ENCODE measurements at places on chromosomes 1 and 21.
A peak's percentile ranks its signal among the peaks of the same experiment; 100 is the strongest.

DNA sequence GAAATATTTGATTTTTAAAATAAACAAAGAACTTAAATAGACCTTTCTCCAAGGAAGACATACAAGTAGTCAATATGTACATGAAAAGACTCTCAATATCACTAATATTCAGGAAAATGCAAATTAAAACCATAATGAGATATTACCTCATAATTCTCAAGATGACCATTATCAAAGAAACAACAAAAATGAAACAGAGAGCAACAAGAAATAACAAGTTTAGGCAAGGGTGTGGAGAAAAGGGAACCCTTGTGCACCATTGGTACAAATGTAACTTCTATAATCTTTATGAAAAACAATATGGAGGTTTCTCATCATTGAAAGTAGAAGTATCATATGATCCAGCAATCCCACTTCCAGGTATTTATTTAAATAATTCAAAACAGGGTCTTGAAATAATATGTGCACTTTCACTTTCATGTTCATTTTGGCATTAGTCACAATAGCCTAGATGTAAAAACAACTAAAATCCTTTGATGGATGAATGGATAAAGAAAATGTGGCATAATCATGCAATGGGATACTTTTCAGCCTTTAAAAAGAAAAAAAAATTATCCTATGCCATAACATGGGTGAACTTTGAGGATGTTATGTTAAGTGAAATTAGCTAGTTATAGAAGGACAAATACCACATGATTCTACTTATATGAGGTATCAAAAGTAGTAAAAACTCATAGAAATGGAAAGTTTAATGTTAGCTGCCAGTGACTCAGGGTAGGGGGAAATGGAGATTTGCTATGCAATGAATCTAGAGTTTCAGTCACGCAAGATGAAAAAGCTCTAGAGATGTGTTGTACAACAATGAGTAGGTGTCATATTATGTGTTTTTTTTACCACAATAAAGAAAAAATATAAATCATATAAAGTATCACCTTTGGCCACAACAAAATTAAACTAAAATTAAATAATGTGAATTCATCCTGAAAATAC, 114.5 kb upstream of the LYPLAL1 start:
- peak; percentile 30 for DNase-seq

GRCh38 chr1:4140241-4140640, 240.2 kb upstream of the C1orf174 start:
- DNase-seq = no peak

DNA sequence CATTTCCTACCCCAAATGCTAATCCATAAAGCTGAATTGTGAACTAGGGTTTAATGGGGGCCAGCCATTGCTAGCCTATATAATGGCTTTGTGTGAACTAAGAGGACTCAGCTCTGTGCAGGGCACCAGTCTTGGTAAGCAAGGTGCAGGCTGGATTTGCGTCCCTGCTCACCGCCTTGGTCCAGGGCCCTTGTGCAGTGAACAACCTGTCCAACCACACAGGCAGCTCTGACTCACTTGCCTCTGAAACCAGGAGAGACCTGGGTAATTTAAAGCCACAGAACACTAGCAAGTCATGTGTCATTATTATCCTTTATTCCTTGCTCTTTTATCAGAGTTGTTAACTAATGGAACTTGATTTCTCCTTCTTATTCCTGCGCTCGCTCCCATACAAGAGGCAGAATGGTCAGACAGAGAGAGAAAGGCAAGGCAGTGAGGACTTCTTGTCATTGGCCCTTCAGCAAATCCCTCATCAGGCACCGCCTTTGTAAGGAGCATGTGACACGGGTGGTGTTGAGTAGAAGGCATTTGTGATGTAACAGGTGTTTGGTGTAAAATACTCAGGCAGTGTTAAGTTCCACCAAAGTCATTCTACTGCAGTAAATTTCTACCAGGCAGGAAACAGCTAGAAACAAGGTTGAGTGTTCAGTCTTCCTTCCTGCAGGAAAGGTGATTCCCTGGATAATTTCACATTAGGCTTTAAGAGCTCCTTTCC, 67.3 kb upstream of the OLIG2 start:
- no peak for DNase-seq

- DNase-seq = no peak
Measured at GRCh38 chr1:204041232-204041767, 31.6 kb upstream of the SOX13 start.

GRCh38 chr21:32352526-32352925, 40.3 kb downstream of the URB1 start:
- no peak for DNase-seq

DNA sequence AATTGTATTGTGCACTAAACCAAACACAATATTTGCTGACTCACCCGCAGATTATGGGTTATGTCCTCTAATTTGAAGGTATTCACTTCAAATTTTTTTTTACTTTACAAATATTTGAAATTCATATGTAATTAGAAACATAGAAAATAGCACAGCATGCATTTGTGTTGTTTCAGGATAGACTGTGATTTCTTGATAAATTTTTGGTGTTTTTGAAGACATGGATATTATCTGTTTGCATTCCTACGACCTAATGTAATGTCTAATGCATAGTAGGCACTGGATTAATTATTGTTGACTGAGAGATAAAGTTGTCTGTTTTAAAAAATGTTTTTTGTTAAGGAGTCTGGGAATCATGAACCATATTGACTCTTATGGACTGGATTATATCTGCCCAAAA, 850.2 kb downstream of the BRINP3 start:
- DNase-seq = no peak

GRCh38 chr1:109759513-109760334, 4.0 kb downstream of the EPS8L3 start:
- DNase-seq = no peak

GRCh38 chr1:86757272-86757984, 53.1 kb downstream of the SH3GLB1 start:
- DNase-seq = no peak

DNA sequence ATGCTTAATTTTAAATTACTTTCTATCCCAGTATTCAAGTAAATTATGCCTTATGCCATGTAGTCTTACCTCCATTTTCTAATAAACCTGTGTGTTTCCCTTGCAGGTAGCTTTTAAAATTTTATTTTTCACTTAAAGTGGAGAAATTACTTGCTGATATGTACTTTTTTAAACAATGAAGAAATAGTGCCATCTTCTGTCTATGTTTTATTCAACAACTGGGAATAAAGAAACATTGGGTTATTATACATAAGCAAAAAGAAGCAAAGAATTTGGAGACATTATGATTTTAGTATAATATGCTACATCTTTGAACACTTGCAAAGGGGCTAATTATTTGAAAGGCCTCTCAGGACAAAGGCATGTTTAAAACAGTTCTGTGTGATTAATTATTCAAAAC, 1912.9 kb downstream of the MRPL39 start:
- DNase-seq = no peak

DNA sequence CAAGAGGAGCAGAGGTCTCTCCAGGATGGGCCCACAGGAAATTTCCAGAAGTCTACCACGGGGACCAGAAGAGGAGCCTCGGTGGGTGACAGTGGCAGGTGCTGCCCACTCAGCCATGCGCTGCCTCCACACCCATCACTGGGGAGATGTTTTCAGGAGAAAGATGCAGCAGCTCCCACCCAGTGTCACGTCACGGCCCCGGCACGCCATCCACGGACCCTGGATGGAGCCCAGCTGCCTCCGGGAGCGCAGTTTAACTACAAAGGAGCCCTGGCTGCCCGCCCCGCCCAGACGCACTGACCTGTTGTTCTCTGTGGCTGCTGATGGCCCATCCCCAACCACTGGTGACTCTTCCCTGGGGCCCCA, 6.8 kb downstream of the TSPEAR start:
- no peak for DNase-seq

DNA sequence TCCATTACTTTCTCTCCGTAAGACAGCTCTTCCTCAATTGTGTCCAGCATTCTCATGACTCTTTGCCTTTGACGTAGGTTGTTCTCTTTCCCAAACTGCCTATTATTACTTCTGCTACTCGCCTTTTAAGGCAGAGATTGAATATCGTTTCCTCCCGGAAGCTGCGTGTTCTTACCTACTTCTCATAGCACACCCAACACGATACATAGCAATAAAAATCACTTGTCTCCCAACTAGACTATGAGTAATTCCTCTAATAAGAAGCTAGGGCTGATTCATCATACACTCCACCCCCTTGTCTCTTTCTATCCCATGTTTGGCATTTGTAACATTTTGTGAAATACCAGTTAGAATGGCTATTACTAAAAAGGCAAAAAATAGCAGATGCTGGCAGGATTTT, 55.8 kb upstream of the SGIP1 start:
- DNase-seq = no peak

- DNase-seq = no peak
Measured at GRCh38 chr1:117527566-117528102, 78.2 kb upstream of the TENT5C start.

DNA sequence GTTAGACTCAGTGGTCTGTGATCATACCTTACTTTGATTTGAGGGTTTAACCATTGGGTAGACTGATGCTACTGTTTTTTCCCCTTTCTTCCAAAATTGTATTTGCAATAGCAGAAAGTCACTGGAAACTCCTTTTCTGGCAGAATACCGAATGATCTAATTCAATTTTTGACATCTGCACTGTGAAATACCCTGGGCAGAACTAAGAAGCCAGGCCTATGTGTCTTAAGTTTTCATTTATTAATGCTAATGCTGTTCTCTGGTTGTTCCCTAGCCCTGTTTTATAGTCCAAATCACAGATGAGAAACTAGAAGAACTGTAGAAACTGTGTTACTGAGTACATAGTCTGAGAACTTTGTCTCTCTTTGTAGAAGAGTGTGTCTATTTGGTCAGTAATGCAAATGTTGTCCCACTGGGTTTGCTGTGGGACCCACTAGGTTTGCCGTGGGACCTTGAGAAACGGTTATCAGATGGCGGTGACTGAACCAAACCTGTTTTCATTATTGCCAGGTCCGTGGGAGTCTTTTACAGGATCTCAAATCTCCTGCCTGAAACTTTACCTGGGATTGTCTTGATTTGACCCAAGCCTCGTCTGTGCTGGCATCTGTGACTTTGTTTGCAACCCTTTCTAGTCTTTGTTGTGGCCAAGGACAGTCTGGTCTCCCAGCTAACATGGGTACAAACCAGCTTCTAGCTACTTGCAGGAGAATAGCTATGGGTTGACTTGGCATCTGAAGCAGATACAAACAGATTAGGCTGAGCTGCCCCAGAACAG, 41.4 kb downstream of the PEX14 start:
- DNase-seq = no peak

All from activated CD4-positive, alpha-beta T cell treated with anti-CD3 and anti-CD28 coated beads, Interleukin-2, Interleukin-4, amounts not matched to agents 100 ng/mL and 50 ng/mL, durations not matched to agents 16 hours and 8 hours (primary cell).